ENCODE measurements at places on chromosomes 4 and X.

- DNase-seq, result no peak
Measured at GRCh38 chr4:111806331-111806730, 338.9 kb upstream of the FAM241A start.

- DNase-seq, result no peak
Measured at GRCh38 chr4:186714006-186714675, 9.5 kb downstream of the FAT1 start.

GRCh38 chrX:40041915-40042314 lies 55.8 kb downstream of the BCOR start:
- no peak for DNase-seq

GRCh38 chr4:88567591-88567990 lies 24.7 kb upstream of the HERC3 start:
- DNase-seq, result no peak

- no peak for DNase-seq
Measured at GRCh38 chrX:41350150-41350975, 16.4 kb downstream of the DDX3X start.

GRCh38 chr4:105283501-105283900 lies 136.8 kb downstream of the TET2 start:
- no peak for DNase-seq

GRCh38 chr4:19657856-19658255 lies 593.8 kb upstream of the SLIT2 start:
- no peak for DNase-seq

DNA sequence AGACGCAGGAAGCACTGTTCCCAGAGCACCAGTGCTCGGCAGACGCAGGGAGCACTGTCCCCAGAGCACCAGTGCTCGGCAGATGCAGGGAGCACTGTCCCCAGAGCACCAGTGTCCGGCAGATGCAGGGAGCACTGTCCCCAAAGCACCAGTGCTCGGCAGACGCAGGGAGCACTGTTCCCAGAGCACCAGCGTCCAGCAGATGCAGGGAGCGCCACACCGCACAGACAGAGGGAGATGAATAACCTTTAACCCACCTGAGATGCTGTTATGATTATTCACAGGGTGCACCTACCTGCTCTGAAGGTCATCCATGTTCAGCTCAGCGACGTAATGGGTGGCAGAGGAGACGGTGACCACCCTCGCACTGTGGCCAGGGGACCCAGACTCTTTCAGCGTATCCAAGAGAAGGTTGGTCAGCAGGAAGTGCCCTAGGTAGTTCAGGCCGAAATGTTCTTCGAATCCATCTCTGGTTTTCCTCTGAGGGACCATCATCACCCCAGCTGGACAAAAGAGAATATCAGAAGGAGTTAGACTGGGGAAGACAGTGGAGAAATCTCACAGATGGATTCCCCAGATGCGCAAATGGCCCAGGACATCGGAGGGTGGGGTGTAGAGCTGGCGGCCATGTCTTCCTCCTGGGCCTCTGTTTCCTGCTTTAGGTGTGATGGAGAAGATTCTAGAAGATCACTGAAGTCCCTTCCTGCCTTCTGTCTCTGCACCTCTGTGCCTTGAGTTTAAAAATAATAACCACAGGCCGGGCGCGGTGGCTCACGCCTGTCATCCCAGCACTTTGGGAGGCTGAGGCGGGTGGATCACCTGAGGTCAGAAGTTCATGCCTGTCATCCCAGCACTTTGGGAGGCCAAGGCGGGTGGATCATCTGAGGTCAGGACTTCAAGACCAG lies 234.1 kb downstream of the DHRSX start:
- DNase-seq, result no peak

DNA sequence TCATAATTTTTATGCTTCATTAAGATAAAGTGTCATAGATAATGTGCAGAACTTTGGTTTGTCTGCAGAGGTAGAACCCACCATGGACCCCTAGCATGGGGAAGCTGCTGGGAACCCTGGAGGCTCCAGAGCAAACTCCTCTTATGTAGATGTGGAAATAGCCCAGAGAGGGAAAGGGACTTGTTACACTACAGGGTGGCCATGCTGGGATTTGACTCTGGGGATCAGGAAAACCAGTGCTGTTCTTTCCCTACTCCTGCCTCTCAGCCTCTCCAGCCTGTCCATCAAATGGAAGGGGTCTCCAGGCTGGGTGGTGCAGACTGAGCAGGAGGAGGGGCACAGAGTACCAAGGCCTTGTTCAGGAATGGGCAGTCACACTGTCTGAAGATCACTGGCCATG lies 54.2 kb downstream of the MSX1 start:
- DNase-seq, result no peak

GRCh38 chr4:83629945-83630721 lies 94.2 kb downstream of the GPAT3 start:
- DNase-seq, result peak; percentile 99

- peak; percentile 97 for DNase-seq
Measured at GRCh38 chr4:83272900-83273299, 11.7 kb downstream of the COQ2 start.

- no peak for DNase-seq
Measured at GRCh38 chrX:123339221-123339905, 155.3 kb downstream of the GRIA3 start.

- peak; percentile 31 for DNase-seq
Measured at GRCh38 chr4:87679449-87680169, 29.5 kb downstream of the DMP1 start.

- DNase-seq, result no peak
Measured at GRCh38 chrX:155632431-155633100, 19.8 kb upstream of the TMLHE start.

All from MV-4-11 (cell line).